H9 (cell line): ENCODE measurements at places on chromosomes 4 and X. TPM values are rescaled to one million over a fixed set of nuclear protein-coding genes. Genes with fewer than 3 reads are reported as not detected.
A peak's percentile ranks its signal among the peaks of the same experiment; 100 is the strongest.

DNA sequence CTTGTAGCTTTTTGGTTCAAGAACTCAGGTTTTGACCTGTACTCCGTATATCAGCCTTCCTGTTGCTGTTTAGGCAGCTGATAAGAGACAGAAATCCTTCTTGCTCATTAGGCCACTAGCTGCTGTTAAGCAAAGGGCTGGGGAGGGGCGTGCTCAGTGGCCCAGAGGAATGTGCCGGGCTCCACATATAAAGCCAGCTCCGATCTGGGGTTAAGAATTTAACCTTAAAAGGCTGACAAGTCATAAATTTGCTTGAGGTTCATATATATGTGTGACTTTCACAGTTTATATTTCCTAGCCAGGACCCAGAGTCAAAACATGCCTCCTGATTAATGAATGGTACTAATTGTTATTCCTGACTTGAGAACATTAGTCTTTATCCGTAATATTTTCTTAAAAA, 15.3 kb downstream of the GPC3 start:
- H3K27ac ChIP-seq, result no peak overlapping the region
- peaks cover 7% of the 10 kb centered on the region; the same call in 1 of the 2 replicates for H3K4me1 ChIP-seq
- no peak for DNase-seq
- no peaks in the 10 kb centered on the region for H3K27me3 ChIP-seq
- peaks cover 4% of the 10 kb centered on the region for H3K36me3 ChIP-seq

- H3K36me3 ChIP-seq, result peaks cover 33% of the 10 kb centered on the region
- no peak overlapping the region for H3K4me3 ChIP-seq
Measured at GRCh38 chr4:102860611-102861324, 8.0 kb upstream of the CISD2 start.

GRCh38 chr4:68904786-68905185, 46.8 kb downstream of the UGT2A3 start:
- peak overlapping the region; percentile 91 for H3K27ac ChIP-seq
- H3K36me3 ChIP-seq, result no peaks in the 10 kb centered on the region; the same call in none of the 2 replicates
- H3K27me3 ChIP-seq, result no peaks in the 10 kb centered on the region
- DNase-seq, result peak; percentile 59
- peaks cover 14% of the 10 kb centered on the region; the same call in 1 of the 2 replicates for H3K4me1 ChIP-seq
- peak overlapping the region; percentile 25; the same call in 1 of the 3 replicates for H3K4me3 ChIP-seq

DNA sequence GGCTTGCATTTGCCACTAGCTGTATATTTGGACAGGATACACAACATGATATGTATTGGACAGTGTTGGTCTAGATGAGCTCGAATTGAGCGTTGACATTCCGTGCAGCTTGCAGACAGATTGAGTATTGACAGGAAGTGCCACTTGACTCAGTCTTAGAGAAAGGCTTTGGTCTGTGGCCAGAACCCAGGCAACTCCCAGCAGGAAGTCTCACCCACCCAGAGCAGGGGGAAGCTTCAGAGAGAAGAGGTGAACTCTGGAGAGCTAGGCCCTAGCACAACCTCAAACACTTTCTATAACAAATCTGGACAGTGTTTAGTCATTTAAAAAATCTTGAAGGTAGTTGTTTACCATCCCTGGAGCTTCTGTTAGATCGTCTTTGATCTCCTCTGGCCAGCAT, 280.5 kb downstream of the FBXW7 start:
- peaks cover 4% of the 10 kb centered on the region for H3K4me1 ChIP-seq
- H3K27me3 ChIP-seq, result no peaks in the 10 kb centered on the region
- DNase-seq, result no peak
- H3K4me3 ChIP-seq, result no peak overlapping the region
- peaks cover 11% of the 10 kb centered on the region for H3K36me3 ChIP-seq

GRCh38 chr4:95984081-95984480, 144.2 kb downstream of the PDHA2 start:
- DNase-seq, result no peak
- H3K4me3 ChIP-seq, result no peak overlapping the region
- no peaks in the 10 kb centered on the region for H3K27me3 ChIP-seq
- H3K27ac ChIP-seq, result no peak overlapping the region

- H3K4me3 ChIP-seq, result no peak overlapping the region
- DNase-seq, result no peak
- no peaks in the 10 kb centered on the region for H3K27me3 ChIP-seq
- H3K36me3 ChIP-seq, result no peaks in the 10 kb centered on the region
- no peak overlapping the region for H3K27ac ChIP-seq
Measured at GRCh38 chr4:118974758-118975157, 86.1 kb downstream of the SYNPO2 start.

DNA sequence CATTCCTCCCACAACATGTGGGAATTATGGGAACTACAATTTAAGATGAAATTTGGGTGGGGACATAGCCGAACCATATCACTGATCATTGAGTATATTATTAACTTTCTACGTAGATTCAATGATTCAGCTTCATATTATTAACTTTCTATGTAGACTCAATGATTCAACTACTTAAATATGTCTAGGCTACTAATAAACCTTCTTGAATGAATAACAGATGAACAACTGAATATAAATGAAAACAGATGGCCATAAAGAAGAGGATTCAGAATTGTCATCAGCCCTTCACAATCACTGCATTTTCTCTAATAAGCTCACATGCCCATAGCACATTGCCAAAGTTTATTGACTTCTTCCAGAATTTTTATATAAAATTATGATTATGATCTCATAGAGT, 57.0 kb downstream of the CEP44 start:
- no peak for DNase-seq
- H3K4me3 ChIP-seq, result no peak overlapping the region
- H3K27ac ChIP-seq, result no peak overlapping the region
- H3K4me1 ChIP-seq, result no peaks in the 10 kb centered on the region

DNA sequence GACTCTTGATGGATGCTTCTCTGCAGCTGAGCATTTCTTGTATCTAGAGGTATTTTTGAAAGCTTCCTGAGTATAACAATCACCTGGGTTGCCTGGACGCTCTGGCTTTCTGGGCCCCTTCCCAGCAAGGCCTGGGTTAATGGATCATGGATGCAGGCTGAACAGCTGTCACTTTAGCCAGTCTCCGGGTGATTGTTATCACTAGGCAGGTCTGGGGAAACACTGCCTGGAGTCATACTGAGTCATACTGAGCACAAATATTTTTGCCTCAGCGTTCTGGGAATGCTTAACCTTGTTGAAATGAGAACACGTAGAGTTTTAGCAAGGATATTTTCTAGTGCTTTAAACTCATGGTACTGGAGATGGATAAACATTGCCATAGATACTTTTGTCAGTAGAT, 102.6 kb downstream of the PHEX start:
- H3K4me1 ChIP-seq, result peaks cover 4% of the 10 kb centered on the region; the same call in 1 of the 2 replicates
- no peak for DNase-seq
- no peaks in the 10 kb centered on the region for H3K27me3 ChIP-seq
- H3K4me3 ChIP-seq, result no peak overlapping the region

- H3K27ac ChIP-seq, result no peak overlapping the region
- no peaks in the 10 kb centered on the region for H3K4me1 ChIP-seq
- no peaks in the 10 kb centered on the region for H3K27me3 ChIP-seq
- DNase-seq, result no peak
Measured at GRCh38 chr4:86286726-86287125, 73.1 kb downstream of the MAPK10 start.

DNA sequence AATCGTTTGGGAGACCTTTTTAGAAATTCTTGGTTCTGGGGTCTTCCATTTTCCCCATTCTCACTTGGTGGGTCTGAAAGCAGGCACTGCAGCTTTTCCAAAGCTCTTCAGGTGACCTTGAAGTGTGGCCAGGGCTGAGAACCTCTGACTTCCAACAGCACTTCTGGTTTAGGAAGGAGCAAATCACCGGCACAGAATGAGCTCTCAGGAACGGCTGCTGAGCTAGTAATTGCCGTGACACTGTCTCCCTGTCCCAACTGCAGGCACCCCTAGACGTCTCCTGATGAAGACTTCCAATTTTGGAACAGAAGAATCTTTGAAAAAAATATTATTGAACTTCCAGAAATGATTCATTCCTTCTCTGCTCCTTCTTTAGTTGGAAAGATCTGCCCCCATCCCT, 31.3 kb downstream of the CD38 start:
- H3K27ac ChIP-seq, result no peak overlapping the region
- no peak for DNase-seq
- no peaks in the 10 kb centered on the region for H3K4me1 ChIP-seq
- H3K36me3 ChIP-seq, result no peaks in the 10 kb centered on the region
- no peak overlapping the region for H3K4me3 ChIP-seq

- H3K27ac ChIP-seq, result no peak overlapping the region
- H3K36me3 ChIP-seq, result no peaks in the 10 kb centered on the region
- no peaks in the 10 kb centered on the region for H3K27me3 ChIP-seq
- no peak overlapping the region for H3K4me3 ChIP-seq
Measured at GRCh38 chr4:22504447-22504846, 11.4 kb downstream of the ADGRA3 start.

DNA sequence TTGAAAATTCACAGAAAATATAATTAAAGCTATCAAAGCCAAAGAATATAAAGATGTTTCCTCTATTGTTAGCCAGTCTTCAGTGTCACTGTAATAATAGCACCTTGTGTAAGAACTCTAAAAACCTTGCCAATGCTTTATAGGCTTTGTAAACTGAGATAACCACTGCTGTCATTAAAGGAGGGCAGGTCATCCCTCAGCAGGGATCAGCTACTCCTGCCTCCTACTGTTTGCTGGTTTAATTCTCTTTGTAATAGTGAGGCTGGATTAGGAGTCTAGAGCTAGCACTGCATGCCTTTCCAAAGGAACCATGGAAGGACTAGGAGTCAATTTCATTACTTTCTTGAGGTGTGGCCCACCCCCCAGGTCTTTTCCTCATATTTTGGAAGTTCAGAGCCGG, 46.2 kb downstream of the FHIP1A start:
- DNase-seq, result no peak
- no peak overlapping the region for H3K27ac ChIP-seq
- no peaks in the 10 kb centered on the region for H3K36me3 ChIP-seq

DNA sequence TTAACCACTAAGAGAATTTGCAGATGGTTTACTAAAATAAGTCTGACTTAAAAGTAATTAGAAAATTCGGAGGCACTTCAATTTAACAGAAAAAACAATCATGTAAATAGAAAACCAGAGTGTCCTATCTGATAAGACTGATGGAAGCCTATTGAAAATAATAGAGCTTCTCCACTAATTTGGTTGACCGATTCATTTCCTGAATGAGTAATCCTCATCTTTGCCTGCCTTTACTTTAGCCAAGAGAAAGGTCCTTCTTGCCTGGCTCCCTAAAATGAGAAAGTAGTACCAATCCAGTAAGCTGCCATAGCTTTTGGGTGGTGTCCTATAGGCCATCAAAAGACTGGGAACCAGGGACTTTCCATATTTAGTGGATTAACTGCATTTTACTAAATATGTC, 48.4 kb downstream of the KCNIP4 start:
- no peaks in the 10 kb centered on the region for H3K4me1 ChIP-seq
- no peak overlapping the region for H3K4me3 ChIP-seq
- peaks cover 3% of the 10 kb centered on the region; the same call in 2 of the 3 replicates for H3K36me3 ChIP-seq
- no peak for DNase-seq
- H3K27me3 ChIP-seq, result no peaks in the 10 kb centered on the region
- H3K27ac ChIP-seq, result no peak overlapping the region

- H3K4me3 ChIP-seq, result no peak overlapping the region
- peaks cover 12% of the 10 kb centered on the region for H3K4me1 ChIP-seq
- no peak for DNase-seq
- H3K27me3 ChIP-seq, result no peaks in the 10 kb centered on the region
Measured at GRCh38 chrX:100435726-100436125, 25.7 kb upstream of the PCDH19 start.

GRCh38 chr4:26126994-26127393, 193.8 kb upstream of the RBPJ start:
- H3K27me3 ChIP-seq, result no peaks in the 10 kb centered on the region
- no peaks in the 10 kb centered on the region; the same call in 1 of the 2 replicates for H3K36me3 ChIP-seq
- H3K4me3 ChIP-seq, result no peak overlapping the region
- no peak overlapping the region for H3K27ac ChIP-seq

DNA sequence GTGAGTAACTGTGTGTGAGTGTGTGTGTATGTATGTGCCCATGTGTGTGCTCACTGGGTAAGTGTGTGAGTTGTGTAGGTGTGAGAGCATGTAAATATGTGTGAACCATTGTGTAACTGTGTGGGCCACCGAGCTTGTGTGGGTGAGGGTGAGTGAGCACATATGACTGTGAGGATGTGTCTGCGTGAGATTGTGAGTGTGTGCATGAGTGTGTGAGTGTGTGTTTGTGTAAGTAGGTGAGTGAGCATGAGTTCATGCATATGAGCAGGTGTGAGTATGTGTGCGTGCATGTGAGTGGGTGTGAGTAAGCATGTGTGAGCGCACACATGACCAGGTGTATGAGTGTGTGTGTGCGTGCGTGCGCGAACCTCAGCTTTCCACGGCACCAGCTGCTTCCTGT, 1.4 kb upstream of the ATP2B3 start:
- H3K36me3 ChIP-seq, result peaks cover 4% of the 10 kb centered on the region; the same call in 2 of the 3 replicates
- no peak for DNase-seq
- H3K4me1 ChIP-seq, result no peaks in the 10 kb centered on the region
- H3K4me3 ChIP-seq, result peak overlapping the region; percentile 3; the same call in 2 of the 3 replicates

- H3K36me3 ChIP-seq, result peaks cover 20% of the 10 kb centered on the region
- no peaks in the 10 kb centered on the region for H3K27me3 ChIP-seq
- peaks cover 8% of the 10 kb centered on the region for H3K4me1 ChIP-seq
- H3K4me3 ChIP-seq, result no peak overlapping the region
- no peak overlapping the region for H3K27ac ChIP-seq
Measured at GRCh38 chr4:16665942-16666551, 232.4 kb downstream of the LDB2 start.

DNA sequence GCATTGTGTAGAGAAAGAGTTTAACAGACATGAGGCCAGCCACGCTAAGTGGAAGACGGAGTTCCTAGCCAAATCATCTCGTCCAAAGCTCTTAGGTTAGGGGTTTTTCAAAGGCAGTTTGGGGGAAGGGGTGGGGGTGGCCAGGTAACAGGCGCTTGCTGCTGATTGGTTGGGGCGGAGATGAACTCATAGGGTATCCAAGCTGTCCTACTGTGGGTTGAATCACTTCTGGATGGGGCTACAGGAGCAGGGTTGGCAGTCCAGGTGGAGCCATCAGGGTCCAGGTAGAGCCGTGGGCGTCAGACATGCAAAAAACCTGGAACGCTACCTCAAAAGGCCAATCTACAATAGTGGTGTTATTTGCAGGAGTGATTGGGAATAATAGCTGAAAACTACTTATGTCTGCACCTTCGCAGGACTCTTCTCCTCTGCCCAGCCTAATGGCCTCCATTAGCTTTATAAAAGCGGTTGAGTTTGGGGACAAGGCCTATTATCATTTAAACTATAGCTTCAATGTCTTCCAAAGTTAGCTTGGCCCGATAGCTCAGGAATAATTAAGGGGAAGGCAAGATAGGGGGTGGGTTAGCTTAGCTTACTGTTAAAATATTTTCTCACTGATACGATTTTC, 579.6 kb downstream of the NLGN4X start:
- H3K27me3 ChIP-seq, result no peaks in the 10 kb centered on the region
- peak overlapping the region; percentile 78 for H3K27ac ChIP-seq
- peak overlapping the region; percentile 74 for H3K4me3 ChIP-seq
- DNase-seq, result peak; percentile 89
- no peaks in the 10 kb centered on the region for H3K36me3 ChIP-seq

Gene RPGR
- 5.9 and 7.3 TPM in 2 replicates for total RNA-seq

Gene CSTF2
- total RNA-seq, result 28.9 and 30.2 TPM in 2 replicates

Gene NPY2R
- total RNA-seq, result 0.09 TPM in 1 of 2 replicates, not detected in the other

Gene TRIM75
- not detected in 2 replicates for total RNA-seq

Gene GLRA2
- not detected in 2 replicates for total RNA-seq

Gene ZCCHC12
- total RNA-seq, result 2.1 and 2.6 TPM in 2 replicates

Gene DGAT2L6
- not detected in 2 replicates for total RNA-seq
